ENCODE measurements at places on chromosomes 16 and 17. TPM values are rescaled to one million over a fixed set of nuclear protein-coding genes. Genes with fewer than 3 reads are reported as not detected.

- DNase-seq = no peak
Measured at GRCh38 chr17:57606111-57606875, 138.8 kb downstream of the CCDC182 start.

GRCh38 chr17:522919-523318 is 170.3 kb upstream of the RPH3AL start:
- no peak for DNase-seq

- DNase-seq = no peak
Measured at GRCh38 chr16:53154513-53154912, 99.7 kb downstream of the CHD9 start.

GRCh38 chr16:86869288-86870022 is 291.1 kb downstream of the FOXL1 start:
- no peak for DNase-seq

DNA sequence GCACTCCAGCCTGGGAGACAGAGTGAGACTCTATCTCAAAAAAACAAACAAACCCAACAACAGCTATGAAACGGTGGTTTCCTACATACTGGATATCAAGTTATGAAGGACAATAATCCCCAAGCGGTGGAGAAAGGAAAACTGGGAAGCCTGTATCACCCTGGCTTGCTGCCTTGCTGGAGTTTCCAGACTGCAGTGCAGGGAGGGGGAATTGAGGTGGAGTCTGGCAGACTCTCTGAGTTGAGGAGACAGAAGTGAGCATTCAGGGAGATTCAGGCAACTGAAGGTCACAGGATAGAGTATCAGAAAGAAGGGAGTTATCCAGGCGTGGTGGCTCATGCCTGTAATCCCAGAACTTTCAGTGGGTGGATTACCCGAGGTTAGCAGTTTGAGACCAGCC is 11.9 kb downstream of the QRICH2 start:
- DNase-seq = no peak

DNA sequence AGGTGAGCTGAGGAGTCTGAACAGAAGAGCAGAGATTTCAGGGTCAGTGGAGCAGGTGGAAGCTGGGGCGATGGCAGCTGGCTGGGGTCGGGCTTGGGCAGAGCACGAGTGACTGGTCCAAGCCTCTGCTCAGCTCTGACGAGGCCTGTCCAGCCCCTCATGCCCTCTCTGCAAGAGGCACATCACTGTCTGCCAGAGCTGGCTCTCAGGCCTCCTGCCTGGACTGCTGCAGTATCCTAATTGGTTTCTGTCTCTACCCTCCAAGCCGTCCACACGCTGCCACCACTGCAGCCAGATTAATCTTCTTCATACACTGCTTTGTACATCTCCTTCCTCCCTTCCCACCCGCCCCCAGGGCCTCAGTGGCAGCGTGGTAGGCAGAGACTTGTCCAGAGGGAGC is 25.4 kb downstream of the CACNA1G start:
- no peak for DNase-seq

- DNase-seq = no peak
Measured at GRCh38 chr17:74832421-74832820, 27.3 kb downstream of the GRIN2C start.

GRCh38 chr16:23974223-23974622 is 138.4 kb downstream of the PRKCB start:
- no peak for DNase-seq

DNA sequence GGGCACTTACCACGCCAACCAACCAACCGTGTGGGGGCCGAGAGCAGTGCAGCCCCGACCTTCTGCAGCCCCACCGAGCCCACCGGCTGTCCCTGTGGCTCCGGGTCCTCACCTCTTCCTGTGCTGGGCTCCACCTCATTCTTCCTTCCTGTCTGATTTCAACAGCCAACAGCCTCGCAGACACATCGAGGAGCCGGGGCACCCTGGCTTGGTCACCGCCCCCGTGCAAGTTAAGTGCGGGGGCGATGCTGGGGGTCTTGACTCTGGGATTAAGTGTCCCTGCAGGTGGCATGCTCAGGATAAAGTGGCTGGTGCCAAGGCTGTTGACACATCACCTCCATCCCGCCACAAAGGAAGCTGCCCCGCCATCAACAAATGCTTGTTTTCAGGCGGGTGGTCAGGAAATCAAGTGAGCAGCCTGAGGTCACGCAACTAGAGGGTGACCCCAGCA is at the start of gene NLRC3:
NLRC3 (minus strand) TSS at position 102 of the 451 bp plus-strand sequence. CDS start 12,367 bp downstream, outside the sequence.
- DNase-seq = no peak

DNA sequence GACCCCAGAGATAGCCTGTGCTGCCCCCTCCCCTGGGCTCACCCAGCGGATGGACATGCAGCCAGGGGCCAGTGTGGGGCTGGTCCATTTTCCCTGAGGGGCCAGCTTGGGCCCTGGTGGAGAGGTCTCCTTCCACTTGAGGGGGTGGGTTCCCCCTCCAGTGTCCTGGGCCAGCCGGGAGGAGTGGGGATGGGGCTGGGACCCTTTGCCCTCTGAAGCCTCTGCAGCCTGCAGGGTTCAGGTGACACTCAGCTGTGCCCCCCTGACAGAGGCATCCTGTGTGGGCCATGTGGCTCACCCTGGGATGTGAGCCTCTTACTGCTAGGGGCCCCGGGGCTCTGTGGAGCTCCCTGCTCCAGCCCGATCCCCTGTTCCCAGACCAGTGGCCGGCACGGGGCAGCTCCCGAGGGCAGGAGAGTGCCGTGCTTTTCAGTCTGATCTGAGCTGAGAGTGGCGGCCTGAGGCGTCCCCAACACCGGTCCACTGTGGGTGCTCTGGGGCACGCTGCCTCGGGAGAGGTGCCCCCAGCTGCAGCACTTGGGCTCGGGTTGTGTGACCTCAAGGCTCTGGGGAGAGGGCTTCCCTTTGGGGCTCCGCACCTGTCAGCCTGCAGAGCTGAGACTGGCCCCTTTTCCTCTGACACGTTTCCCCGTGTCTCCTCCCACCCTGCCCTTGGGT is 439 bp upstream of the GNG13 start:
- no peak for DNase-seq

CCL23 gene
- not detected for total RNA-seq

Measured in glomerular endothelial cell (primary cell).